Inflammatory macrophage treated with lipopolysaccharide for 1 hour (primary cell): ENCODE measurements at places on chromosomes 7 and 10.

- DNase-seq = no peak
Observed at GRCh38 chr10:49184642-49185111, 3.5 kb downstream of the TMEM273 start.

GRCh38 chr10:89992575-89992974 lies 291.2 kb downstream of the KIF20B start:
- peak; percentile 4 for DNase-seq

GRCh38 chr10:60073397-60073780 lies 167.0 kb upstream of the CCDC6 start:
- DNase-seq = no peak

- no peak for DNase-seq
Observed at GRCh38 chr7:79653136-79653631, 199.7 kb upstream of the MAGI2 start.

DNA sequence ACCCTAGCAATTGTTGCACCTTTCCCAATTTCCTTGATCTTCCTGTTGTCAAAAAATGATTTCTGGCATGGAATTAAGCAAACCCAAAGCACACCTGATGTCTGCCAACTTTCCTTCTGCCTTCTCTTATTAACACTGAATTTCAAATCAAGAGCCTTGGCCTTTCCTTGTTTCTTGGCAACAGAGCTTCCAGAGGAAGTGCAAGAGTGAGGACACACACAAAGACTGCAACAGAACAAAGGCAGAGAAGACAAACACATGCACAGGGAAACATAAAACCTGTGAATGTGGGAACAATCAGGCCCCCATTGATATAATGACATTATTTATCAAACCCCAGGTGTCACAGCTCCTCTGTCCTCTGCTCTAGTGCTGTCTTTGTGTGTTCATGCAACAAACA lies 73.0 kb upstream of the IL6 start:
- no peak for DNase-seq

- DNase-seq = no peak
Observed at GRCh38 chr7:138066954-138067394, 9.3 kb upstream of the AKR1D1 start.

GRCh38 chr10:34816085-34816496 lies 995 bp upstream of the PARD3 start:
- DNase-seq = no peak

DNA sequence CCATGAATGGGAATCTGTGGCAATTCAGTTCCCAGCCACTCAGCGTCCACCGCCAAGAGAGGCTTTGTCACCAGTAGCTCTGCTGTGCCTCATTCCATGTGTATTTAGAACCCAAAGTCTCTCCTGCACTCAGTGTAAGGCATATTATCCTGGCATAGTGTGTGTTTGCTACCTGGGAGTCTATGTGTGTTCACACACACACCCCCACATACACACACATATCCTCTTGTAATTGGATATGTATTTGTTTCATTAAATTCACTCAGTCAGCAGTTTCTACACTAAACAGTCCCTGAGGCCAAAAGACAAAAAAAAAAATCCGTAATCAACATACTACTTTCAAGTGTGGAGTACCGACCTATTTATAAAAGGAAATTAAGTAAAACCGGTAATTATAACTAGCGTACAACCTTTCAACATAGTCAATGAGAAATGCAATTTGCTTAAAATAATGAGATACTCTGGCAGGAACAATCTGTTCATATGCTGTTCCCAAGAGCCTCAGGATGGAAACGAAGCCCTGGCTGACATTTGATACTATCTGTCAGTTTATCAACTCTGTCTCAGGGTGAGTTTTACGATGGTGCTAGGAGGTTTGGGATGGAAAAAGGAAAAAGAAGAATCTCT lies 425.8 kb upstream of the CELF2 start:
- no peak for DNase-seq

GRCh38 chr10:103853428-103854264 lies 1.7 kb downstream of the SH3PXD2A start:
- no peak for DNase-seq

DNA sequence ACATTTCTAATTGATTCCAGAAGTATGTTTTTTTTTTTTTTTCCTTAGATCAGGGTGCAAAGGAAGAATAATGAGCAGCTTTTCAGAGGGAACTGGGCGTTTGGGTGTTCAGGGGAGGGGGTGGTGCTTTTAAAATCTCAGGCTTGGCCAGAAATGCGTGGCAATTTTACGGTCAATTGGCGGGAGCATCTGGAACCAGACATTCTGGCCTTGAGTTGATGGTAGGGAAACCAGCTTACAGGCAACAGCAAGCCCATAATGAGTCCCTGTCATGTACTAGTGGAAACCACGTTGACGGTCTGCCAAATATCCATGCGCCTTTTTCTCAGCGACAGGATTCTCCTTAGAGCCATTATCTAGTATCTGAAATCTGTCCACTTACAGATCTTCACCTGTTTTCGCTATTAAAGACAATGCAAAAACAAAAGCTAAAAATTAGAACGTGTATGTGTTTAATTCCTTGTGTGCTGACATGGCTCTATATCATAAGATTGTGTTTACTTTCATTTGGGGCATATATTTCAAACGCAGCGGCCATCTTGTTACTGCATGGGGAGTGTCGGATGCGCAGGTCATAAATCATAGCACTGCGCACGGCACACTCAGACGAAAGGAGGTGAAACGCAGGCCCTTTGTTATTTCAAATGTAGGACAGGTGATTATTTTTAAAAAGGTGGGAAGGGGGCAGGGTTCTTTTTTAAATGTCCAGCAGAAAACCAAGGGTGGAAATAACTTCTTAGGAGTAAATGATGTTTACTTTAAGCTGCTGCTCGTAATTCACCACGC lies 209.2 kb downstream of the AGMO start:
- no peak for DNase-seq

DNA sequence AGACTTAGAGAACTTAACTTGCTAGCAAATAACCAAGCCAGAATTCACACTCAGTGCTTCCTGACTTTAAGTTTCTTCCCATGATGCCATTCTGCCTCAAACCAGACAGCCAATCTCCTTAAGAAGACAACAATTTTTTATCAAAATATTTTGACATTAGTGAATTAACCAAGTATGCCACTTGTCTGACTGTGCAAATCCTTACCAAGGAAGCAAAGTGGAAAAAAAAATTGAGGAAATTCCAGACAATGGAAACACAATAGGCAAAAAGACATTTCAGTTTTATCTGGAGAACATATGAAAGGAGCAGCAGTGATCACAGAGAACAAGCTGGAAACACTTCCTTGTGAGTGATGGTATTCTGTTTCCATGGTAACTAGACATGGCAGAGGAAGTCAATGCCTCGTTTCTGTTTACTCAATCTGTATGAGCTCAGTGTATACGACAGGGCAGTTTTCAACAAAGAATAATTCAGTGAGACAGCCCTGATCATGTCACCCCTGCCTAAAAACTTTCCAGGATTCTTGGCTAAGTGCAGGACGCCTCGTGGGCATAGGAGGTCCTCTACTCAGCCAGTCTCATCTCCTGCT lies 114.2 kb downstream of the DYNC1I1 start:
- DNase-seq = peak; percentile 40

- DNase-seq = peak; percentile 2
Observed at GRCh38 chr7:98202367-98203195, 8.7 kb upstream of the BHLHA15 start.

- no peak for DNase-seq
Observed at GRCh38 chr7:407721-408539, 111.7 kb downstream of the PDGFA start.

DNA sequence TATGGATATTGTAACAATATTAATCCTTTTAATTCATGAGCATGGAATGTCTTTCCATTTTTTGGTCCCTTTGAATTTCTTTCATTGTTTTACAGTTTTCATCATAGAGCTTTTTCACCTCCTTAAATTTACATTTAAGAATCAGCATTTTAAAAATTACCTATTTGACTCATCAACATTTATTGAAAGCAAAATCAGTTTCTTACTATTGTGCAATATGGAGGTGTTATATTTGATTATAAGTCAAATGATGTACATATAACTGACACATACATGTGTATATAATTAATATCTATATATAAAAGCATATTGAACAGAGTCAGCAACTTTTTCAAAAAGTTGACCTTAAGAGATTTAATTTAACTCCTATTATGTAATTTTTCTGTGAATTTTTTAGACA lies 52.2 kb downstream of the SHOC2 start:
- no peak for DNase-seq

- peak; percentile 75 for DNase-seq
Observed at GRCh38 chr7:41869997-41870396, 167.1 kb upstream of the INHBA start.

- peak; percentile 14 for DNase-seq
Observed at GRCh38 chr7:86904949-86905834, 154.3 kb downstream of the ELAPOR2 start.

- DNase-seq = no peak
Observed at GRCh38 chr7:5517057-5517456, 93.4 kb upstream of the TNRC18 start.

DNA sequence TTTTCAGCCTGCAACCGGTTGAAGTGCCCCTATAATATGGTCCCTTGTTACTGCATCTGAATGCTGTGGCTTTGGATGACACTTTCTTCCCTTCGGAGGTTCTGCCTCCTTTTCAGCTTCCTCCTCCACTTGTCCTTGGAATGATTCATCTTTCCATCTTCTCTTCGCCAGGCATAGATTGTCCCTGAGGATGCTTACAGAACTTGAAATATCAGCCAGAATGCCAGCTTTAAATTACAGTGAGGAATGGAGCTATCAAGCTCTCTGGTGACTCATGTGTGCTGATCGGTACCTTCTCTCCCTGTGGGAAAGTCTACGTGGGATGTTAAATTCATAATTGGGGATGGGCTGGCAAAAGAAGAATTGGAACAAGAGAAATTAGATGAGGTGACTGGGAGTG lies 45.9 kb upstream of the PDK4 start:
- no peak for DNase-seq

- no peak for DNase-seq
Observed at GRCh38 chr7:153245809-153246208, 486.3 kb downstream of the ACTR3B start.

GRCh38 chr7:41110186-41110585 lies 592.7 kb downstream of the INHBA start:
- no peak for DNase-seq

GRCh38 chr7:94436018-94436604 lies 41.4 kb downstream of the COL1A2 start:
- peak; percentile 29 for DNase-seq

DNA sequence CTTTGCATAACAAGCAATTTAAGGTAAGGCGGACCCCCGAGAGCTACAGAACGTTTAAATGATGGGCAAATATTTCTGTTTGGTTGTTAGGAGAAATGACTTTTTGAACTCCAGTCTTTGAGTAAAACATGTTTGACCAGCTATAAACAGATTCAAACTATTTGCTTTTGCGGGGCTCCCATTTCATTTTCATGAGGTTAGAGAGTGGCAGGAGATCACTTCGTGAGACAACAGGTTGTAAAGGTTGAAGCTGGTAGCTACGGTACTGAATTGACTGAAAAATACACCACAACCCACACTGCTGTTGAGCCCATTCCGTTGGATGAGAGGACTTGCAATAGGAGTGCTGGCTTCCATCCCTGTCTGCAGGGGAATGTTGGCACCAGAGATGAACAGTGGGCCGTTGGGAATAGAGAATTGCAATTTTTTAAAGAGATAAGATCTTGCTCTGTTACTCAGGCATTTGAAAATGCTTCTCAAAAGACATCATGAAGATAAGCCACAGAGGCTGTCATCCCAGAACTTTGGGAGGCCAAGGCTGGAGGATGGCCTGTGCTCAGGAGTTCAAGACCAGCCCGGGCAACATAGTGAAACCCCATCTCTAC lies 65.7 kb upstream of the CARD11 start:
- DNase-seq = no peak

DNA sequence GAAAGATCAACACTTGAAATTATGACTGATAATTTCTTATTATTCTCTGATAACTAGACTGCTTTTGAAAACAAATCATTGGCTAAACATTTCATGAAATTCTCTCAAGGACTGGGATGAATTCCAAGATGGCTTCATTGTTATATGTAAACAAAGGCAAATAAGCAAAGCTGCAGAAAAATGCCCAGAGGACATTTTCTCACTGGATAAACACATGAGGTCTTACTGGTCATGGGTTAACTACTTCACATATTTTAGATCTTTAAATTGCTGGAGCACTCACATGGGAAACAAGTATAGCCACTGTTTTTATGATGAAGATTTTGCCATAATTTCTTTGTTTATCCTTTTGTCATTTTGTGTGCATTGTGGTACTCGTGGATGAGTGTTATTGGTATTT lies 239.1 kb downstream of the PHF14 start:
- no peak for DNase-seq

DNA sequence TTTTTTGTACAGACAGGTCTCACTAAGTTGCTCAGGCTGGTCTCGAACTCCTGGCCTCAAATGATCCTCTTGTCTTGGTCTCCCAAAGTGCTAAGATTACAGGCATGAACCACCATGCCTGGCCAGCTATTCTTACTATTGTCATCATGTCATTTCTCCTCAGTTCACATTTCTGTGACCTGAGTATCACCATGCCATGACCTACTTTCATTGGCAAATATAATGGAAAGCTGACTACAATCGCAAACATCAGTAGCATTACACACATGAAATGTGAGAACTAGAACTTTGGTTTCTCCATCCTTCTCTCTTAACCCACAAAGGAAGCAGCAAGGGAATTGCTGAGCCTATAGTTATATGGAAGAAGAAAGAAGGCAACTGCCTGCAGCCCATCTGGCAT lies 26.0 kb upstream of the WIPF3 start:
- DNase-seq = no peak

- DNase-seq = no peak
Observed at GRCh38 chr7:69946901-69947300, 348.6 kb downstream of the AUTS2 start.

DNA sequence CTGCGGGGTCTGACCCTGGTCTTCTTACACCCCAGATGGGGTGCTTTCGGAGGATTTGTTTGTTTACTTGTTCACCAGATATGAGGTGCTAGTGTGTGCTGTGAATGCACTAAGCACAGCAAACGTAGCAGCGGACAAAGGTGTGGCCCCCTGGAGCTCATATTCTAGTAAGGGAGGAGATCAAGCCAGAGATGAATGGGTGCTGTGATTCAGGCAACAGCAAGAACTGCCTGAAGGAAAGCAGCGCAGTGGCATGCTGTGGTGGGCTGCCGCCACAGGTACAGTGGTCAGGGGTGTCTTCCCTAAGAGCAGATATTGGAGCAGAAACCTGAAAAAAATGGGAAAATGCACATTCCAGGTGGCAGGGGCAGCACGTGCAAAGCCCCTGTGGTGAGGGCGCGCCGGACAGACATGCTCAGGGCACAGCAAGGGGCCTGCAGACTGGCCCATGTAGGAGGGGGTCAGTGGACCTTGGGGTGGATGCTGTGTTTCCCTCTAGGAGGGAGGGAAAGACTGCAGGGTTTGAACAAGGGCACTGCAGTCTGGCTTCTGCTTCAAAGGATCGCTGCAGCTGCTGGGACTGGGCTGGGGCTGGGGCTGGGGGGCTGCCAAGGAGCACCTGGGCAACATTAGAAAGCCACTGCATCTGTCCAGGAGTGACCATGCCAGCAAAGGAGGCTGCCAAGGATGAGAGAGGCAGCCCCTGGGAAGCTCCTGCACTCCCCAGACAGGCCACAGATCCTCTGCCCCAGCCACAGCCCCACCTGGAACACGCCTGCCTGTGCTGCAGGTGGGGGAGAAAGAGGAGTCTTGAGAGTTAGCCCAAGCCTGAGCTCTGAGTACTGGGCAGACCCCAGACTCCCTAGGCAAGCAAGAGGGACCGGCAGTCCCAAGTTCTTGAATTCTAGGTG lies 927 bp upstream of the DEPP1 start:
- no peak for DNase-seq
